ENCODE measurements at places on chromosomes 11 and 22.
A peak's percentile ranks its signal among the peaks of the same experiment; 100 is the strongest.

DNA sequence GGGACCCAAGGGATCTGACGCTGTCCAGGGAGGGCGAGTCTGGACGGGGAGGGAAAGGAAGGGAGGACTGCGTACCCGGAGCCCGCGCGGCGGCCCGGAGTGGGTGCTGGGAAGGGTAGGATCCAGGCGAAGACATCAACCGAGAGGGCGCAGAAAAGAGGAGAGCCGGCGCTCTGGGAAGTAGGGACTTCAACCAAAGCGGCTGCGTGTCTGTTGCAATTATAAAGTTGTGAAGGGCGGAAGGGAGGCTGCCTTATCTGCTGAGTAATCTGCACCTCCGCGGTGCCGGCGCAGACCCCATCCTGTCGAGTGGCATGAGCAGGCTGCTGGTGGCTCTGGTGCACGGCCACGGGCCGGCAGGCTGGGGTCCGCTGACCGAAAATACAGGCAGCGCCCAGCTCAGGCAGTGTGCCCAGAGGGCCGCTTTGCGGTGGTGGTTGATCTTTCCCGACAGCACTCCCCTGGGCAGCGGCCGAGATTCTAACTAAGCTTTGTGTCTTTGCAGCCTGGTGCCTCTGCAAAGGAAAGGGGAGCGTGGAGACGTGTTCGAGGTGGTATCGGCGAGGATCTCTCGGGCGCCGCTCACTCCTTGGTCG lies 978 bp downstream of the C11orf87 start:
- no peak for DNase-seq

- no peak for DNase-seq
These were observed 12.3 kb upstream of the ARAP1 start for GRCh38 chr11:72764503-72764902.

DNA sequence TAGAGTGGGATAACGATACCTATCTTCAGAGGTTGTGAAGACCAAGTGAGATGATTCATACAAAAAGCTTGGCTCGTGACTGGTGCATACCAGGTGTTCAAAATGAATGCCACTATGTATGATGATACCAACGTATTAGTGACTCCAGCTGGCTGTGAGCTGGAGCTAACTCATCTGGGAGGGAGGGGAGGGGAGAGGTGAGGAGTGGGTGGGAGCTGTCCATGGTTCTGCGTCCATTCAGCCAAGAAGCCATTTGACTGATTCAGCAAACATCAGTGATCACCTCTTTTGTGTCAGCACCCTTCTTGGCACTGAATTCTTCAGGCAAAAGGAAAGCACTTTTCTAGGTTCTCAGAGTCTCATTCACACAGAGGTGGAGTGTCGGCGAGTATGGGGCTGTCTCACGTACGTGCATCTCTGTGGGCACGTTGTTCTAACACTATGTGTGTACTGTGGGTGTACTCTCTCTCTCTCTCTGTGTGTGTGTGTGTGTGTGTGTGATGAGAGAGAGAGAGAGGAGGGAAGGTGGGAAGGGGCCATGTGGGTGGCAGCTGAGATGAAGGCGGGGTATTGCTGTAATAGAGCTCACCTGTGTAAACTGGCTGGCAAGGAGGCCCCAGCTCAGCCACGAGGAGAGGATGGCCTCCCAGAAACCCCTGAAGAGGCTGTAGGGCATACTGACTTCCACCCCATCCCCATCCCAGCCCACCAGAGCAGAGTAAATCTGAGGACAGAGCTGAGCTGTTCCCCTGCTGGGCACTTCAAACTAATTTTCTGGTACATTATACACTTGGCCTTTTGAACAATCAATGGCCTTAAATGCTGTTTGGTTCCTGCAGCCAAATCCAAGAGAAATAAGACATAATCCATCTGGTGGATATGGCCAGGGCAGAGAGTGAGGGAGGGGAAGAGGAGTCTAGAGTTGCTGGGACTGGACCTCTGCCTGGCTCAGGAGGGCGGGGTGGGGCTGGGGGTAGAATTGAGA lies 96.1 kb upstream of the THY1 start:
- no peak for DNase-seq

- DNase-seq, result no peak
These were observed 10.6 kb downstream of the PLET1 start for GRCh38 chr11:112249871-112250610.

DNA sequence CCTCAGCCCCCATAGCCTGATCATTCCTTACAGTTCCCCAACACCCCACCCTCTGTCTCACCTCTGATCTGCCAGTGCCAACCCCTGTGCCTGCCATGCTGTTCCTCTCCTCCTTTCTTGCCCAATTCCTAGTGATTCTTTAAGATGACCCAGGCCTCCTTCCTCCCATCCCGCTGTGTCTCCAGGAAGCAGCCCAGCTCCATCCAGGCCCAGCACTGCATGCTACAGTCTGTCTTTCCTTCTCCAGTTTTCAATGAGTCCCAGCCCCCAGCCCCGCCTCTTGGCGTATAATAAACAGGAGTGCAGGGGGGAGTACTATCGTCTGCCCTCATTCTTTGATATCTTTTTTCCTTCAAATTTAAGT lies 12.3 kb downstream of the LTBP3 start:
- no peak for DNase-seq

DNA sequence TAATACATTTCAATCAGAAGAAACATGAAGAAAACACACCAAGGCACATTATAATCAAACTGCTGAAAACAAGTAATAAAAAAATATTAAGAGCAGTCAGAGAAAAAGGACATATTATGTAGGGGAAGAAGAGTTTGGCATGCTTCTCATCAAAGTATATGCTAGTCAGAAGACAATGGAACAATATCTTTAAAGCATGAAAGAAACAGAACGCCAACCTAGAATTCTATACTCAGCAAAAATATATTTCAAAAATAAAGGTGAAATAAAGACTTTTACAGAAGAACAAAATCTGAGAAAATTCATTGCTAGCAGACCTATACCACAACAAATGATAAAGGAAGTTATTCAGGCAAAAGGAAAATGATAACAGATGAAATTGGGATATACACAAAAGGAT lies 34.6 kb upstream of the ANO1 start:
- DNase-seq, result no peak

- no peak for DNase-seq
These were observed 23.3 kb downstream of the PIWIL4 start for GRCh38 chr11:94590352-94591041.

DNA sequence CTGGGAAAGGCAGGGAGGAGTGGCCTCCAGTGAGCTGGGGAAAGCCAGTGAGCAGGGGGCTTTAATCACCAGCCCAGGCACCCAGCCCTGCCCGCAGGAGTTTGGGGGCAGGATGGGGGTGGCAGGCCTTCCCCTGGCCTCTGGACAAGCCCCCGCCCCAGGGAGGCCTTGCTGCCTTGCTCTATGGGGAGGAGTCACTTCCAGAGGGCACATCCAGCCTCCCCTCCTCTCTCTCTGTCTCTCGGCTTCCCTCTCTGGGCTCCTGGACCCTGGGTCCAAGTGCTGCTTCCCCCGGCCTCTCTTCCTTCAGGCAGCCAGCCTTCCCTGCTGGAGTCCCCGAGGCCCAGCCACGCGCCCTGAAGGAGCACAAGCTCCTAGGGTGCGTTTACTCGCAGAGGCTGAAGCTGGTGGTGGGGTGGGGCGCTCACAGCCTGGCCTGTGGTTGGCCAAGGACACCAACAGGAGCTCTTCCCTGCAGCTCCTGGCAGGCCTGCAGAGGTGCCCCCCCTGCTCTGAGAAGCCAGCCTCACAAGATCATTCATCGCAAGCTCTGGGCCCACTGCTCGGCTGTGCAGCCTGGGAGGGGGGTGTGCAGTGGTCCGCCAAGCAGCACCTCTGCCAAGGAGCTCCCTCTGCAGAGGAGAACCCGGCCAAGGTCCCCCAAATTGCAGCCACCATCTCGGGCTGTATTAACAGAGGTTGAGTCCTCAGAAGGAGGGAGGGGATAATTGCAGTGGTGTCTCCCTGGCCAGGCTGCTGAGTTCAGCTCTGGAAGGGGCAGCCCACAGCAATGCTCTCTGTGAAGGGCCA lies 25.4 kb downstream of the OSBPL5 start:
- DNase-seq, result no peak

GRCh38 chr22:23398701-23399366 lies 181.3 kb downstream of the IGLL1 start:
- no peak for DNase-seq

DNA sequence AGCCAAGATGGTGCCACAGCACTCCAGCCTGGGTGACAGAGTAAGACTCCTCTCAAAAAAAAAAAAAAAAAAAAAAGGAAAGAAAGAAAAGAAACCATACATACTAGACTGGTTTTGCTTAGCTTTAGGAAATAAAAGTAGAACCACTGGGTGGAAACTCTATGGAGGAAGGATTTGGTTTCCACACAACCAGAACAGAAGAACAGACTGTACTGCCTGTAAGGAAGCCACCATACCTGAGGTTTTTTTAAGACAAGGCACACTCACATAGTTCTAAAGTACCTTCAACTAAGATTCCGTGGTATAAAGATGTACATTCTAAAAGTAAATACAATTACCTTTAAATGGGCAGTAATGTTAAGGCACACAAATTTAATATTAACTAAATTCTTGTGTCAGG lies 58.6 kb downstream of the NUP98 start:
- no peak for DNase-seq

DNA sequence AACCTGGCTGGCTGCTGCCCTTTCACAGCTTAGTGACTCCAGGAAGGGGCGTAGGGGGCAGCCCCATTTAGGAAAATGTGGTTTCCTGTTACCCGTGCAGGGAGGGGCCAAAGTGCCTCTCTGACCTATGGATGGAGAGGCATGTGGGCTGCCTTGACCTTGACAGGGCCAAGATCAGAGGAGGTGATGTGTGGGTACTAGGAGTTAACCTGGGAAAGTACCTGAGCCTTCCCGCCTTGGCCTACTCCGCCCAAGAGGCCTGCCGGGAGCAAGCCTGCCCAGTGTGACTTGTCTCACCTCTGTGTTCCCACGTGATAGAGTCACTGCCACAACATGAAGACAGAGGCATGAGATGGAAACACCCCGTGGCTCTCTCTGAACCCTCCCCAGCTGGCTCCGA lies 33.4 kb downstream of the GRAMD4 start:
- DNase-seq, result no peak

DNA sequence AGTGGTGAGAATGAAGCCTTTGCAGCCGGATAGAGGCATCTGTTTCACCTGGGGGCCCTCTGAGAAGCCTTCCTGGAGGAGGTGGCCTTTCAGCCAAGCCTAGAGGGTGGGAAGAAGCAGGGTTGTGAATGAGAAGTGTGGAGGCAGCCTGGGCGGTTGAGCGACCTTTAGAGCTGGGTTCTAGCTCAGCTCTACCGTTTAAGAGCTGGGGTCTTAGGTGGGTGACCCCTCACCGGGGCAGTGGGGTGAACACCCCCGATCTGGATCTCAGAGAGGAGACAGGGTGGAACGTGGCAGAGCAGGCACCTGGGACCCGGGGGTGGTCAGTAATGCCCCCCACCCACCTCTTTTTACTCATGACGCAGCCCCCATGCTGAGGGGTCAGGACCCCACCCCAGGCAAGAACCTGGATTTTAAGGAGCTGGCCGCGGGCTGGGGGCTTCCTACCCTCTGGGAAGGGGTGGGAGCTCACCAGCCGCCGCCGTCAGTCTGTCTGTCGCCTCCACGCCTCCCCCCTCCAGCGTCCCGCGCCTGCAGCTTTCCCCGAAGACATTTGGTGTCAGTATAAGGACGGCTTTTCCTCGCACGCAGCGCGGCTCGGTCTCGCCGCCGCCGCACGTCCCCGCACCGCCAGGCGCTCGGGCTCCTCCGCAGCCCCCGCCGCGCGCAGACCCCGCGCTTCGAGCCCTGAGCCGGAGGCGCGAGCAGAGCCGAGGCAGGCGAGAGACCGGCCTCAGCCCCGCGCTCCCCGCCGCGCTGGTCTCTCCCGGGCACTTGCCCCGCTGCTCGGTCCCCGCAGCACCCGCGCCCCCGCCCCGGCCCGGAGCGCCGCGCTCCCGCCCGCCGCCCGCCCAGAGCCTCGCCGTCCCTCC lies 13.3 kb upstream of the CACNA1I start:
- no peak for DNase-seq

GRCh38 chr11:117378976-117379865 lies 51.6 kb downstream of the CEP164 start:
- no peak for DNase-seq

DNA sequence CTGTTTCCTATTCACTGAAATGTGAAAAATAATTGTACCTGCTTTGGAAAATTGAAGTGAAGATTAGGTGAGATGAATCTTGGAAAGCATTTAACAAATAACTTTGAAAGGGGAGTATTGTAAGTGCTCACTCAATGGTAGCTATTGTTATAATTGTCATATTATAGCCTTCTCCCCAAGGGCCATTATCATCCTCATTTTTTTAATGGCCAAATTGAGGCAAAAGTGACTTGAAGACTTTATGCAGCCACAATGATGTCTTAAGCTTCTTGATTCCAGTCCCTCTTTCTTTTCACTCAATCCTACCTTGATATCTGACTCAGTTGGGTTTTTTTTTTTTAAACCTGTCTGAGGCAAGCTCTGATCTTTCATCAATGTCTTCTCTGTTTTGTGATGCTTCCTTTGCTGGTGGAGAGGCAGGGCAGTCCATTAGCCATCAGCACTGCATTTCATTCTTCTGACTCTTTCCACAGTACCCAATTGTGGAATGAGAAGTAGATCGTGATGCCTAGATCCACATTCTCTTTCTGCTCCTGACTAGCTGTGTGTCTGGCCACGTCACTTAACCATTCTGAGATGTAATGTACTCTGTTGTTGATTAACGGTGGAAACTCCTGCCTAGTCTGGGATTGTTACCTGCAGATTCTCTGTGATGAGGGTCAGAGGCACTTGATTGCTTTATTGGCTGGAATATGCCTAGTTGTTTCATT lies 101.4 kb downstream of the DBX1 start:
- no peak for DNase-seq

GRCh38 chr11:85040166-85040565 lies 587.0 kb downstream of the DLG2 start:
- DNase-seq, result no peak

- peak; percentile 84 for DNase-seq
These were observed 5.2 kb downstream of the SBF1 start for GRCh38 chr22:50469377-50470305.

GRCh38 chr11:76798671-76799065 lies 15.5 kb downstream of the TSKU start:
- no peak for DNase-seq

- no peak for DNase-seq
These were observed 4.6 kb downstream of the APOL4 start for GRCh38 chr22:36197065-36197440.

GRCh38 chr11:69653406-69653960 lies 12.5 kb downstream of the CCND1 start:
- no peak for DNase-seq

DNA sequence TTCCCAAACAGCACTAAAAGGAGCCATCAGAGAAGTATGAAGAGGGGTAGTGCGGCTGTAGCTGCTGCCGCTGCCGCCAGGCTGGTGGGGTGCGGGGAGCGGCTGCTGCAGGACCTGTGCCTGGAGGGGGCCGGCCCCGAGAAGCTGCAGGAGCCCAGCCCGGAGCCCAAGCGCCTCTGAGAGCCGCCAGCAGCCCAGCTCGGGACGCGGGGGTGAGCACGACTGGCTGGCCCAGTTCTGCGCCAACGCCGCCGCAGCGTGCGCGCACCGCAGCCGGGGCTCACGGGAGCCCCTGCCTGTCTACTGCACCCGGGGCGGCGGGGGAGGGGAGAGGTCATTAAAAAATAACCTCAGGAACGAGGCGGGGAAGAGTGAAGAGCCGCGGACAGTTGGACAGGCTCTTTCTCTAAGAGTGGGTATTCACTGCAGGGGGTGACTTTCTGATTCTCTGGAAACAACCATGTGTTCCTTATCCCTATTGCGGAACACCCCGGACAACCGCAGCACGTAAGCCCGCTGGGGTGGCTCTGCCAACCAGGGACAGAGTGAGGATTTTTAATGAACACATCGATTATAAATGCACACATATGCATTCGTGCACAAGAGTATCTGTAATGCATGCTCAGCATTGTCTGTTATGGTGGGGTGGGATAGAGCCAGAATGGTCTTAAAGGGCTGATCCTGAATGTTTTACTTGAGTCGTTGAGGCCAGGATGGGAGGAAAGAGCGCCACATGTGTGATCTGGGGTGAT lies 453 bp downstream of the GAS2 start:
- no peak for DNase-seq
